Stimulated activated CD4-positive, alpha-beta T cell treated with anti-CD3 and anti-CD28 coated beads, Interleukin-4, amount 100 ng/mL, for 24 hours (primary cell): ENCODE measurements at places on chromosomes 6 and 20.

- DNase-seq = no peak
Measured at GRCh38 chr6:24126586-24127192, 674 bp downstream of the NRSN1 start.

DNA sequence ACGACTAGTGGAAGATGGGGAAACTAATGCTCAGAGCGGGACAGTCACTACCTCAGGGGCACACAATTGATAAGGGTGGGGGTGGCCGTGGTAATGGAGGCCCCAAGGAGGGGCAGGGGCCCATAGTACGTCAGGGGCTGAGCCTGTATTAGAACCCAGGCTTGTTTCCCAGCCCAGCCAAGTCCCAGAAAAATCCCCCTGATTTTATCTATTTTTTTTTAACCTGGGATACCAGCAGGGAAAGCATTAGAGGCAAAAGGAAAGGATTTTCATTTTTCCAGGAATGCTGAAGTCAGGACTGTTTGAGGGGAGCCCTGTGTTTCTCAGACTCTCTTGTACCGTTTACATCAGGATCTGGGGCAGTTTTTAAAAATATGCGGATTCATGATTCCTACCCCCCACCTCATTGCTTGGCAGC is 382 bp downstream of the MYH7B start:
- DNase-seq = no peak

DNA sequence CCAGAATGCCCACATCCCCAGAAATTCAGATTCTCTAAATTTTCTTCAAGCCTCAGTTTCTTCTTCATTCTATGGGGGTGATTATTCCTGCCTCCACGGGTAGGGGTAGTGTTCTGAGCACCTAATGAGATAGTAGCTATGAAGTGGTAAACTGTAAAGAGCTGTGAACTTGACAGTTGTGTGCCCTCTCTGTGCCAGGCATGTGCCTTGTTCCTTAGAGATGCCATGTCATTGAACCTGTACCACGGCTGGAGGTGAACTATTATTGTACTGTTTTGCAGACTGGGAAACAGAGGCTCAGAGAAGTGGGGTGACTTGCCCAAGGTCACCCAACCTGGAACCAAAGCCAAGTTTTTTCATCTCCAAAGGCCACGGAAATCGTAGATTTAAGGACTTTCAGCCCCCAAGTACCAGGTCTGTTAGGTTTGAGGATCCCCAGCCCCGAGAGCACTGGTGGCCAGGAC is 67.7 kb upstream of the SIRPA start:
- DNase-seq = no peak

DNA sequence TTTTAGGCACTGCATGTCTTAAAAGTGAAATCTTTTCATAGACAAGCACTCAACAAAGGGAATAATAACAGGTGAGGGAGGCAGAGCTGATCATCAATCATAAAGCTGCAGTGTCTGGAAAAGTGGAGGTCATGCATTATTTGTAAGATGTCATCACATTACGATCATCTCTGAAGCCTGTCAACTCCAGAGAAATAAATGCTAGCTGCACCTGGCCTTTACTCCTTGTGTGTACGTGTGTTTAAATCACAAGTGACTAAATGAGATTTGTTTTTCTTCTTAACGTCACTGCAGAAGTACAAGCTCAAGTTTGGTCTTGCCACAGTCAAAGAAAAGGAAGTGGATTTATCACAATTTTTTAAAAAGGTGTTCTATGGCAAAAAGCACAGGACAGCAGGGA is 275.5 kb upstream of the SGK1 start:
- no peak for DNase-seq

DNA sequence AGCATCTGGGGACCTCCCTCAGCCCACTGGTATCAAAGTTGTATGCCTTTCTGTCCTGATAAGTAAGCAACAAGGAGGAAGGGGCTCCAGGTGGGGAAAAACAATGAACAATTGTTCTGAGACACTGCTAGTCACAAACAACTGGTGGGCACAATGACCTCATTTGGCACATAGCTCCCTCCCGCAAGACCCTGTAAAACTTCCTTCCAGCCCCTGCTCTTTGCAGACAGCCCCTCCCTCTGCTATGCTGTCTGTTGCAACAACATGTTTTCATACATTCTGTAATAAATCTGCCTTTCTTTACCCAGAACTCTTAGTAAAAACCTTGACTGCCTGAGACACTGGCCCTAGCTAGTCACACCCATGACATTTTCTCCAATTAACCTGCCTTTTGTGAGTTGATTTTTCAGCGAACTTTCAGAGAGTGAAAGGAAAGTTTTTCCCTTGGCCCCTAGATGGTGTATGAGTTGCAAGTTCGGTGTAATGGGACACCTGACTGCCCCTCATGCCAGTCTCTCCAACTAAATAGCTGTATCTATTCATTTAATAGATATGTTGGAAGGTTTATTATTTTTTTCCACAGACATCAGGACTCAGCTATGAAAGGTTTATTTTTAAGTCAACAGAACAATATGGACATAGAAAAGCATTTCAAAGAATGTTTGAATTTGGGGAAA is 142.3 kb upstream of the SLC22A16 start:
- no peak for DNase-seq

- no peak for DNase-seq
Measured at GRCh38 chr6:25360621-25361020, 81.4 kb downstream of the CARMIL1 start.

DNA sequence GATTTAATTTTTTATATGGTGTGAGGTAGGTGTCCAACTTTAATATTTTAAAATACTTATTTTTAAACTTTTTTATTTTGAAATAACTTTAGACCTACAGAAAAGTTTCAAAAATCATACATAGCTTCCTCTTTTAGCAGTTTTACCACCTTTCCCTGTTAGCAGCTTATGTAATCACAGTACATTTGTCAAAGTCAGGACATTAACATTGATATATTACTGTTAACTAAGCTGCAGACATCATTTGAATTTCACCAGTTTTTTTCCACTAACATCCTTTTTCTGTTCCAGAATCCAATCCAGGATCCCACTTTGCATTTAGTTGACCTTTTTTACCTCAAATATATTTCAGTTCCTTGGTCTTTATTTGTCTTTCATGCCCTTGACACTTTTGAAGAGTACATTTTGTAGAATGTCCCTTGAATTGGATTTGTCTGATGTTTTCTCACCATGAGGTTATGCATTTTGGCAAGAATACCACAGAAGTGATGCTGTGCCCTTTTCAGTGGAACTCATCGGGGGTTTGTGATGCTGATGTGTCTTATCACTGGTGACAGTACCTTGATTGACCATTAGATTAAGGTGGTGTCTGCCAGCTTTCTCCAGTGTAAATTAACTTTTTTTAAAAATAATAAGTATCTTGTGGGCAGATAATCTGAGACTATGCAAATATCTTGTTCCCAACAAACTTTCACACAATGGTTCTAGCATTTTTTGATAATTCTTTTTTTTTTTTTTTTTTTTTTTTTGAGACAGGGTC is 33.4 kb downstream of the TTLL9 start:
- DNase-seq = no peak

DNA sequence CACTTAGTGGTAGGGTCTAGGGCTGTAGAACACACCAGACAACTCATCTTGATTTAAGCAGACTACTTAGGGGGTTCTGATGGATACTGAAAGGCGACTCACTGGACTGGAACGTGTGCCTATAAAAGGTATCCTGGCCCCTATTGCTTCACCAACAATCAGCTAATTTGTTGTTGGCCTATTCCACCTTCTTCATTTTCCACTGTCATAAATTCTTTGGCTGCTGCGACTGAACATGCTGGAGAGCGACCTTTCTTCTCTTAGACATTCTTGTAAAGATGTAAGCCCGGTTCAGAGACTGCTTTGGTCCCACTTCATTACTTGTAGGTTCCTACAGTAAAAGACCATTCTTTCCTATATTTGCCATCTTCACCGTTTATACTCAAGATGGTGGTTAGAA is 609.9 kb upstream of the CITED2 start:
- no peak for DNase-seq

DNA sequence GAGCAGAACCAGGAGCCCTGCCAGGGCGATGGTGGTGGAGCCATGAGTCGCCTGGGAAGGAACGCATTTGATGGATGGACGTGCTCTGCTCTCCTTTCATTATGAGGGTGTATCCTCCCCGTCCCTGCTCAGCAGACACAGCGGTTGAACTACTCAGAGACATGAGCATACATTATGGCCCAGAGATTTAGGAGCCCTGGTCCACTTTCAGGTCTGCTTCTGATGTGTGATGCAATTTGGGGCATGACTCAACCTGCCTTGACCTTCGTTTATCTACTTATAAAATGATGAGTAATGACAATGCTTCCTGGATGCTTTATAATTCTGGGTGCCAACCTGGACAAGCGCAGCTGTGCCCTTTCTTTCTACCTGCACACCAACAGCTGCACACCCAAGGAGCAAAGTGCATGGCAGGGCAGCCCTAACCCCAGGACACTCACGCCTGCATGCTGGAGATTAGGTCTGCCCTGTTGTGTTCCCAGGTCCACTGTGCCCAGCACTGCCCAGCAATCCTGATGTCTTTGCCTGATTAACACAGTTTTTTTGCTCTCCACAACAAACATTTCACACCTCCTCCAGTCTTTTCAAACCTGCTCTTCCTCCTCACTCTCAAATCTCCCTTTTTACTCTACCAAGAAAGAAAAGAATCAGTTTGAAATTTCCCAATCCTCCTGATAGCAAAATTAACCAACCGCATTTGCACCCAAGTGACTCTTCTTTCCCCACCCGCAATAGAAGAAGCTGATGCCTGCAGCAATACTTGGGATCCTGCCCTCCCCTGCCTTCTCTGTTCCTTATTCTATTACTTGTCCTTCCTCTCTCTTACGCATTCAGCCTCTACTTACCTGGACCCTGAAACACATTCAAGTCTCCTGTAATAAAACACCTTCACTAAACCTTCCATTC is 81.2 kb downstream of the EZR start:
- no peak for DNase-seq

DNA sequence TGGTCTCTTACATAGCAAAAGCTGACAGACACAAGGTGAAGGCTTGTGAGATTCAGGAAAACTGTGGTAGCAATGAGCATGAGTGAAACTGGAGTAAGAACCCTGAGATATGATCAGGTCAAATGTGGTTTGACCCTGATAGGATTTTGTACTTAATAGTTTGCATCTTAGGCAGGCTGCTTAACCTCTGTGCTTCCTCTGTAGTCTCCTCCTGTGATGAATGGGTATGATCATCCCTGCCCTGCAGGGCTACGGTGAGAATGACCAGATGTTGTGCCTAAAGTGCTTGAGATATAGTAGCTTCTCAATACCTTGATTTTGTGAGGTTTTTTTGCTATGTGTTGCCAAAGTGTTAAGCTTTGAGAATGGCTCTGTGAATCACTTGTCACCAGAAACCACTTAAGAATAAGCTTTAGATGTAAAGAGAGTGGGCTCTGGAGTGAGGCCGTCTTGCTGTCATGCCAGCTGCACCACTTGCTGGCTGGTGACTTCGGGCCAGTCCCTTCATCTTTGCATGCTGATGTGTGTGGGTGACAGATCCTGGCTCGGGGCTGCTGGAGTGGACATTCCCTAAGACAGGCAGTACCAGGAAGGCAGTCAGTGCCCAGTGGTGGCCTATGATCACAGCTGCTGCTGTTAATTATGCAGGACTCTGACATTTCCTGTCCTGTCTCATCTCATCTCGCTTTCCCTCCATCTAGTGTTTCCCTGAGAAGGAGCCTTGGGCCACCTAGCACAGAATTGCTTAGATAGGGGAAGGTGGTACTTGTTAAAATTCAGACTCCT is 254.7 kb downstream of the NFATC2 start:
- no peak for DNase-seq

DNA sequence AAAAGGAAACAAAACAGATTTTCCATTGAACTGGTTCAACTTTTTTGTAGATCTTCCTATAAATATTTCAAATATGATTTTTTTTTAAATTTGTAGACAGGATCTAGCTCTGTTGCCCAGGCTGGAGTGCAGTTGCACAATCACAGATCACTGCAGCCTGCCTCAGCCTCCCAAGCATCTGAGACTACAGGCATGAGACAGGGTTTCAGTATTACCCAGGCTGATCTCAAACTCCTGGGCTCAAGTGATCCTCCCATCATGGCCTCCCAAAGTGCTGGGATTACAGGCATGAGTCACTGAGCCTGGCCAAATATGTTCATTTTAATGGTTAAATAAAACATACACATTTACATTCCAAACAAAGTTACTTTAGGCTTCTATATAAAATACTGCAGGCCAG is 33.6 kb downstream of the SAMHD1 start:
- DNase-seq = no peak

GRCh38 chr6:13760307-13761304 is 49.0 kb upstream of the RANBP9 start:
- DNase-seq = no peak

- no peak for DNase-seq
Measured at GRCh38 chr6:39211183-39211582, 18.1 kb downstream of the KCNK5 start.

DNA sequence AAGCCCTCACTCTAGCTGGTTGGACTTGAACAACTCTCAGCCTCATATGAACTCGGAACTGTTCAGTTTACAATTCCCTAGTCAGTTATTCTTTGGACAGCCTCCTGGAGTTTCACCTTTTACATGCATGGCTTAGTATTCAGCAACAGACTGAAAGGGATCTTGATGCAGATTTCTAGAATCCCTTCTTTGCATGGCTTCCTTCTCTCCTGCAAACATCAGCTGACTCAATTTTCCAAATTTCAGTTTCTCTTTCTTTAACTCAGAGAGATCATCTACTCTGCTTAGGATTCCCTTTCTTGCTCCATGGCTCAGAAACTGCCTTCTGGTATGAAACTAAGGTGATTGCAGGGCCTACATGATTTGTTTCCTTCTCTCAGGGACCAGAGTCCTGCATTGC is 99.6 kb downstream of the CEP57L1 start:
- no peak for DNase-seq

- DNase-seq = no peak
Measured at GRCh38 chr6:34576286-34576955, 20.3 kb upstream of the SPDEF start.

DNA sequence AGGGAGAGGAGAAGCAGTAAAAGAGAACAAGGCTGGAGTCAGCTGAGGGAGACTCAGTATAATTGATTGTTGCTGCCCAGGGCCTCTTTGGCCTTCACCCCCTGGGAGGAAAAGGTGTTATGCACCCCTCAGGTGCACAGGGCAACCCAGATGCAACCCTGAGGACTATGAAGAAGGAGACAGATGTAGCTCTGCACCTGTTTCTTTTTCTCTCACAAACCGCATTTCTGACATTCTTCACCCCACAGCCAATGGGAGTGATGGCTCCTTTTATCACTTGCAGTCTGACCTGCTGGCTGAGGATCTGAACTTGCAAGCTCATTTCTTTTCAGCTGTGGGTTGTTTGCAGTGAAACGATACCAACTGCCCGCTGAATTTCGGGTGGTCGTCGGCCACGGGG is 64.1 kb upstream of the F13A1 start:
- DNase-seq = no peak

GRCh38 chr20:58202044-58202443 is 26.4 kb downstream of the ANKRD60 start:
- DNase-seq = no peak
